T-helper 2 cell (primary cell): ENCODE measurements at places on chromosomes 5 and 9.

- no peak for DNase-seq
These were observed 248.7 kb downstream of the LURAP1L start for GRCh38 chr9:13023498-13023897.

- DNase-seq, result no peak
These were observed 45.4 kb upstream of the CAST start for GRCh38 chr5:96616801-96617200.

DNA sequence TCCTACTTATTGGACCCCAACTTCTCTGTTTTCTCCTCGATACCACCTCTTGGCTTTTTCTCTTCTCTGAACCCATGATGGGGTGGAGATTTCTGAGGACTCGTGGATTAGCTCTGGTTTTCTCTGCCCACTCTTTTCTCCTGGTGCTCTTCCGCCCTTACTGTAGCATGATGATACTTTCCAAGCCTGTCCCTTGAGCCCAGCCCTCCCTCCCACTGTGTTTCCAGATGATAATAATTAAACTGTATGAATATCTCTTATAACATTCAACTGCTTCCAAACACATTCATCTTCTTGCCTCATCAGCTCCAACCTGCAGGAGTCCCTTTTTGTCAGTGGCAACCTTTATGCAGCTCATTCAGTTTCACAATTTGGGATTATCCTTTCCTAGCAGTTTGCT lies 494.2 kb upstream of the KLF4 start:
- DNase-seq, result no peak

GRCh38 chr9:36249189-36249588 lies 9.1 kb downstream of the GNE start:
- DNase-seq, result no peak

DNA sequence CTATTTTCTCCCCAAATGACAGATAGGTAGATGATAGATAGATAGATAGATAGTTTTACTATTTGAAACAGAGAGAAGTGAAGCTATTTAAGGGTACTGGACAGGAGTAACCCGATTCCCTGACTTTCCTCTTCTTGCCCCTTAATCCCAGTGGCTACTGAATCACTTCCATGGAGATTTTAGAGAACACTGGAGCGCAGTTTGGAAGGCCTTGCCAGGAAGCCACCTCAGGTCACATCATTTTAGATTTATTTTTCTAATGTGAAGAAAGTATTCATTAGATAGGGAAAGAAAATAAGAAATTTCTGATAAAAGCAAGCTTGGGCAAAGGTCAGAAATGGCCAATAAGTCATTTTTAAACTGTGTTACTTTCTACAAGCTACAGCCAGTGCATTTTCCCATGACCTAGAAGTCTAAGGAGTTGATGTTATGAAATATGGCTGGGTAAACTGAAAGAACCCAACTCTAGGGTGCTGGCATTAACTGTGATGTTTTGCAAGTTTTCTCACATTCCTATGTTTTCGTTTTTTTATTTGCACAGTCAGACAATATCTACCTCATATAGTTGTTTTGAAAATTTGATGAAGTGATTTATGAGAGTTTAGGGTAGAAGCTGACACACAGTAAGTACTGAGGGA lies 544.7 kb upstream of the PTGER4 start:
- DNase-seq, result no peak

DNA sequence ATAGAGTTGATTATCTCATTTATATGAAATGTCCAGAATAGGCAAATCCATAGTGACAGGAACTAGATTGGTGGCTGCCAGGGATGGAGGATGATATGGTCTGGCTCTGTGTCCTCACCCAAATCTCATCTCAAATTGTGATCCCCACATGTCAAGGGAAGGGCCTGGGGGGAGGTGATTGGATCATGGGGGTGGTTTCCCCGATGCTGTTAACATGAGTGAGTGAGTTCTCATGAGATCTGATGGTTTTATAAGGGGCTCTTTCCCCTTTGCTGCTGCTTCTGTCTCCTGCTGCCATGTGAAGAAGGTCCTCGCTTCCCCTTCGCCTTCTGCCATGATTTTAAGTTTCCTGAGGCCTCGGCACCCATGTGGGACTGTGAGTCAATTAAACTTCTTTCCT lies 21.4 kb downstream of the EEIG1 start:
- no peak for DNase-seq

DNA sequence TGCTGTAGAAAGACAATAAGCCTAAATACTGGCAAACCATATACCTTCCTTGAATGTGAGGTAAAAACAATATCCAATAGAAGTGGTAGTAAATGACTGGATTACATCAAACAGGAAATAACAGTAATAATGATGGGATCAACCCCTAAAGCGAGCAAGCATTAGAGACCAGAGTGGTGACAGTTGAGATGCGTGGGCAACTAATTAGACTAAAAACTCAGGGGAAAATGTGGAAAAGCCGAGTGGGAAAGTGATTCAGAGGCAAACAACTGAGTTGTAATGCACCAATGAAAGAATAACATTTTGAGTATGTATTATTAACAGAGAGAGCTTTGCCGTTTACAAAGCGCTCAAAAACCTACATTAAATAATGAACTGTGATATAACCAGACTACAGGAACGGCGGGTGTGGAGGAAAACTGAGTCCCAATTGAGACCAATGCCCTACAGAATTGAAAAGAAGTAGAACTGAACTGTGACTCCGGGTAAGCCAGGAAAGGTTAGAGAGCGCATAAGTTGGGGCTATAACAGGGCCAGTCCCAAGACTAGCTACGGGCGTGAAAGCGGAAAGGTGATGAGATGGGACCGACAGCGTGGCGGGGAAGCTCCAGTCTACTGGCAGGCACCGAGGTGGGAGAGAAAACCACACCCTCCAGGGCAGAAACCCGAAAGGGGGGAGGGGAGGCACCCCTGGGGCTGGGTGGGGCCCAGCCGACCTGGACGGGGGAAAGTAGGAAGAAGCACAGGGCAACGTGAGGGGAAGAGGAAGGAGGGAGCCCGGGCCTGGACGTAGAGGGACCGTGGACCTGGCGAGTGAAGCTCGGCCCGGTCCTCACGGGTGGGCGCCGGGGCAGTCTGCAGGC lies 592 bp downstream of the UBAP2 start:
- peak; percentile 13 for DNase-seq

GRCh38 chr5:159488516-159488915 lies 158.2 kb upstream of the IL12B start:
- DNase-seq, result no peak

GRCh38 chr5:128353441-128354107 lies 184.5 kb downstream of the FBN2 start:
- no peak for DNase-seq

- no peak for DNase-seq
These were observed 14.2 kb upstream of the CAST start for GRCh38 chr5:96648023-96648422.

DNA sequence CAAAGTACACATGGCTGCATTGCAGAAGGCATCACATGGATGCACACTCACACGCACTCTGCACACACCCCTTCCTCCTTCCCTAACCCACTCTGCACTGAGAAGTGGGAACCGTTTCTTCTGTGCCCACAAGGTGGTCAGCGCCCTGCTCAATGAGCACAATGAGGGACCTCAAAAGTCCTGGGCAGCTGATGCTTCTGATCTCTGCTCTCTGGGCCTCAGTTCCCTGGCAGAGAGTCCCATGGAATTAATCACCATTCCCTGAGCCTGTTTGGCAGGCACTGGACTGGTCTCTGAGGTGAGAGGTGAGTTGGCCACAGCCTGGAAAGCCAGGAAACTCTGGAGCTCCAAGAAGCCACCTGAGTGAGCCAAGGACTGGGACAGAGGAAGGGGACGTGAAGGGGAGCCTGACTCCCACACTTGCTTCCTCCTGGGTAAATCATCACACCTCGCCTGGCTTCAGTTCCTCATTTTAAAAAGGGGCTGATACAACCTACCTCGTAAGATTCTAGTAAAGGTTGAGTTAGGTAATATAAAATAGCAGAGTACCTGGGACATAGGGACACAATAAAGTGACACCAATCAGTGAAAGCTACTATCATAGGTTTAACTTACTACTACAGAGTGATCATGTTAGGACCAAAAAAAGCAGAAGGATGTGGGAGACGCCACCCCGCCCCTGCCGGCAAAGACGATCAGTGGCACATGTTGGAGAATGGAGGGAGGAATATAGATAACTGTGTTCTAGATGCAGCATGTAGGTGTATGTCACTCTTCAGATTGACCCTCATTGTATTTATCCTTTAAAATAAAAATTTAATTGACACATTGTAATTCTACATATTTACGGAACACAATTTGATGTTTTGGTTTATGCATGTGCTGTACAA lies 21.1 kb upstream of the IGFBPL1 start:
- no peak for DNase-seq

DNA sequence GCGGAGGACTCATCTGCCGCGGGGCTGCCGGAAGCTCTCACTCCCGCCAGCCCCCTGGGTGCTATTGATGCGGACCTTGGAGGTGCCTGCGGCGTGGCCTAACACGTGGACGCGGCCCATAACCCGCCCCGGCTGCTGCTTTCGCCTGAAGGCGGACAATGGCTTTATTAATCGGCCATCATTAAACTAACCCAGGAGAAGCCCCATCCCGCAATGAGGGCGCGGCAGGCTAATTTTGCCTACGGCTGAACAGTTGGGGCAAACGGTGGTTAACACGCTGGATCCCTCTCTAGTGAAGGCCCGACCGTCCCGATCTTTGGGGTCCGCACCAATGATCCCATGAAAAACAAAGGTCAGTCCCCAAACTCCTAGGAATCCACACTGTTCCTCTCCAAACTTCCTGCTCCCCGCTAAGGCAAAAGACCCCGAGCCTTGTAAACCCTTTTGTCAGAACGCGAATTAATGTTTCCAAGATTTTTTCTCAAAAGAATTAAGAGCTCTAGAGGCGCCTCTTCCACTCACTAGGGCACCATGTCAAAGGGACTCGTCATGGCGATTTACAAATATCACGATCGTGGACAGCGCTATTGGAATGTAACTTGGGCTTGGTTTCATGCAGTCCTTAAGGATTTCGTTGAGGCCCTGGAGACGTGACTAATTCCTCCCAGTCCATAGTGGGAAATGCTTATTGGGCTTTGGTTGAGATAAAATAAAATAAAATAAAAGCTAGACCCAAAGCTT lies 193.1 kb downstream of the MEF2C start:
- DNase-seq, result no peak

GRCh38 chr9:6942406-6942805 lies 184.6 kb downstream of the KDM4C start:
- no peak for DNase-seq

DNA sequence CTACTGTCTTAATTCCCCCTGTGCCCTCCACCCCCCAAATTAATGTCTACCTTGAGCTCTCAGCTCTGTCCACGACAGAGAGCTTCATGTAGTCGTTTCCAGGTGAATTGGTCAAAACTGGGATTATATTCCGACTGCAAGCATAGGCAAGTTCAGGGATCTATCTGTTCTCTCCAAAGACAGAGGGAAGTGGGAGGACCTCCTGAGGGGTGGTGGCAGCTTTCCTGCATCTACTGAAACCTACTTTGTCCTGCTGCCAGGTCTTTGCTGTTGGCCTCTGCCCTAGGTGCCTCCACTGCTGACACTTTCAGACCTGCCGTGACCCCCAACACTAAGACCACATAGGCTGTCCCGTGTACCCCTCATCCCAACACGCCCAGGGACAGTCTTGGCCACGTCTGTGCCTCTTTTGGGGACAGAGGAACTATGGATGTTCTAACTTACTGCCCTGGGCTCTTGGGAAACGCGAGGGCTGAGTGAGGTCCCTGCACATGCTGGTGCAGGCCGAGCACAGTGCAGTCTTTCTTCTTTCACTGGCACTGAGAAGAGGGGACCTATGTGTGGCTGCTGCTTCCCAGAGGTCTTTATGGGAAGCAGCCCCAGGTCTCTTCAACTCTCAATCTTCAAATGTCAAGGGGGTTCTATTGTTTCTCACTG lies 125.6 kb downstream of the NTRK2 start:
- DNase-seq, result no peak

DNA sequence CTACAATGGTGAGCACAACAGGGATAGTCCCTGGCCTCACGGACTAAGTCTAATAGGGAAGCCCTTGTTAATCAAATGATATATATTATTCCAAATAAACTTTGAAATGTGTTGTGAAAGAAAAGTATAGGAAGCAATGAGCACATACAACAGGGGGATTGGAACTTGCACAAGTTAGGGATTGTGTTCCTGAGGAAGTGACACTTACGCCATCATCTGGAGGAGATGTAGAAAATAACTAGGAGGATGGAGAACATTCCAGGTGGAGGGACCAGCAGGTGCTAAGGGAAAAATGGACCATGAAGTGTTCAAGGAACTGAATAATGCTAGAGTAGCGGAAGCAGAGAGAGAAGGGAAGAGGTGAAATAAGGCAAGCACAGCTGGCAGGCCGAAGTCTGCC lies 18.8 kb upstream of the RPS23 start:
- no peak for DNase-seq

GRCh38 chr5:59332236-59332973 lies 561.1 kb downstream of the PDE4D start:
- no peak for DNase-seq

- DNase-seq, result no peak
These were observed 80.5 kb upstream of the SPATA31C2 start for GRCh38 chr9:88218726-88219125.

GRCh38 chr5:142671266-142671665 lies 14.6 kb downstream of the FGF1 start:
- no peak for DNase-seq

- DNase-seq, result no peak
These were observed 739 bp downstream of the CARD9 start for GRCh38 chr9:136372561-136373299.
